Colonic mucosa (tissue), 4 donors: ENCODE measurements at places on chromosomes 11 and 22.

GRCh38 chr22:28894334-28894733 lies 11.0 kb downstream of the ZNRF3 start:
- peak; percentile 62 for DNase-seq

GRCh38 chr11:10864688-10865087 lies 6.8 kb upstream of the ZBED5 start:
- no peak for DNase-seq

- no peak for DNase-seq
Measured at GRCh38 chr11:77083566-77084245, 16.9 kb downstream of the CAPN5 start.

DNA sequence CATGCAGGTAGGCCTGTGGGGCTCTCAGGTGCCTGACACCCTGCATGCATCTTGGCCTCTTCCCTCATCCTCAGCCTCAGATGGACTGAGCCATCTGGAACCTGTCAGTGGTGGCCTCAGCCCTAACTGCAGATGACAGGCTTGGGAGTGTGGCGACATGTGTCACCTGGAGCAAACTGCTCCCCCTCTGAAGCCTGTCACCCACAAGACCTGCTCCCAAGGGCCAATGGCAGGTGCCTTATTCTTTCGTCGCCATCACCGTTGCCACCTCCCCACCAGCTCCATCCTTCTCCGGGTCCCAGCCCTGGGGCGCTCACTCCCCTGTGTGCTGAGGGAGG lies 3.6 kb upstream of the SEPTIN5 start:
- DNase-seq: no peak

GRCh38 chr22:49790912-49791311 lies 36.8 kb downstream of the BRD1 start:
- DNase-seq: no peak
